ENCODE measurements at places on chromosomes 3 and 15.

DNA sequence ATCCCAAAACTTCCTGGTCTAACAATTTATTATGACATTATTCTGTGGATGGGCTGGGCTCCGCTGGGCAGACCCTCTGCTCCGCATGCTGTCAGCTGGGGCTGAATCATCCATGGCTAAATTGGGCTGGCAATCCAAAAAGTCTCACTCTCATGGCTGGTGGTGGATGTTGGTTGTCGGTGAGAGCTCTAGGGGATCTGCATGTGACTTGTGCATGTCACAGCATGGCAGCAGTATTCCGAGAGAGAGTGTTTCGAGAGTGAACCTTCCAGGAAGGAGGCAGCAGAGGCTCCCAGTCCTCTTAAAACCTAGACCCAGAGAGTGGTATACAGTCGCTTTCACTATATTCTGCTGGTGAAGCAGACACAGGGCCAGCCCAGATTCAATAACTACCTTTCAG lies 9.9 kb downstream of the RARB start:
- DNase-seq, result no peak

DNA sequence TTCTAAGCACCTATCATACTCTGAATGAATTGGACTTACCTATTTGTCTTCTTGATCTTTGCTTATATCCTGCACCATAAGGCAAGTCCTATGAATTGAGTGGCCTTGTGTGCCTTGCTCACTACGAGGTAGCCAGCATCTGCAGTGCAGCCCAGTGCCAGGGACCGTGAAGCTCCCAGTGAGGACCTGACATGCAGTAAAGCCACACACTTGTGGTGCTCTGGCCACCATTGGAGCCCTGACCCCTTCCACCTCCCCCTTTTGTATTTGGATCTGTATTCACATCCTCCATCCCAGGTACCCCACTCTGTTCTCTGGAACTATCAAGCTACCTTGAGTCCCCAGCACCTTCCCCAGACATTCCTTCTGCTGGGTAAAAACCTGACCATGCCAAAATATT lies 52.1 kb downstream of the BSN start:
- DNase-seq, result no peak

DNA sequence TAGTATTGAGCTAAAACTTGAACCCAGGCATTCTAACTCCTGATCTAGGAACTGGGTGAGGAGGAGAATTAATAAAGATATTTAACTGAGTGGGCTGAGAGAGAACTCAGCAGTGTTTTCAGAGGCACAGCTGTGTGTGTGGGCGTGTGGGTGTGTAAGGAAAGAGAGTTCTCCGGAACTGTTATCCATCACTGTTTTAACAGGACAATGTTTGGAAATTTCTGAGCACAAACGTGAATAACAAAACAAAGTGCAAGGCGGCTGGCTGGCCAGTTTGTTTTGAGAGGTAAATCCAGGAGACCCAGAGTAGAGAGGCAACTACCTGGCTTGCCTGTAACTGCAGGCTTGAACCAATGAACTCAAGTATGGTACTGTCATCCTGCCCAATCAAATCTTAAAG lies 5.0 kb upstream of the PTPN9 start:
- DNase-seq, result no peak

- no peak for DNase-seq
These were observed 6.3 kb downstream of the TM4SF1 start for GRCh38 chr3:149371001-149371722.

- no peak for DNase-seq
These were observed 48.0 kb downstream of the PTH1R start for GRCh38 chr3:46925585-46925934.

DNA sequence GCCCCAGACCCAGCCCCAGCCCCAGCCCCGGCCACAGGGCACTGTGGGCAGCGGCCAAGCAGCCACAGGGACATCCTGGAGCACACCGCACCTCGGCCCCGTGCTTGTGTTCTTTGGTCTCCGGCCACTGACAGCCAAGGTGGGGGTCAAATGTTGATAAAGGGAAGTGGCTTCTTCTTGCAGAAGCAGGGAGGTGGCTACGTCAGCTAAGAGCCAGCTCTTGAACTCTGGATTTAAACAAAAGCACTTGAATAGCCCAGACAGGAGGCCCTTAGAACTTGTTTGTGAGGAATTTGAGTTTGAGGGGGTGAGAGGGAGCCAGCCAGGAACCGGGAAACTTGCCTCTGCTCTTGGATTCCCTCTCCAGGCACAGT lies 135.8 kb upstream of the ABHD17C start:
- DNase-seq, result no peak

DNA sequence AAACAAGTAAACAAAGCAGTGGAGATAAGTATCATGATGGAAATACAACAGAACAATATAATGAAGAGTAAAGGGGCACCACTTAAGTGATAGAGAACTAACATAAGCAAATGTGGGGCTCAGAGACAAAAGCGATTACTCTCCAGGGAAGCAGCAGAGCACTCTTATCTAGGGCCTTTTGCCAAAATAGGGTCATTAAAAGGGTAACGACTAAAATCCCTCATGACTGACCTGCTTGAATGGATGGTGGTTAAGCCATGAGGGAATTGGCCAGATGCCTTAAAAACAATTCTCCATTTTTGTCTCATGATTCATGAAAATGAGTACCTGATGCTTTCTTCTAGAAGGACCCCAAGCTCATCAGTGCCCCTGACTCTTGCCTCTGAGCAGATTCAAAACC lies 3.2 kb upstream of the SLC7A14 start:
- DNase-seq, result no peak

GRCh38 chr3:71492974-71493771 lies 90.4 kb downstream of the FOXP1 start:
- no peak for DNase-seq
